ENCODE measurements at places on chromosomes 16 and 17.
A peak's percentile ranks its signal among the peaks of the same experiment; 100 is the strongest.

DNA sequence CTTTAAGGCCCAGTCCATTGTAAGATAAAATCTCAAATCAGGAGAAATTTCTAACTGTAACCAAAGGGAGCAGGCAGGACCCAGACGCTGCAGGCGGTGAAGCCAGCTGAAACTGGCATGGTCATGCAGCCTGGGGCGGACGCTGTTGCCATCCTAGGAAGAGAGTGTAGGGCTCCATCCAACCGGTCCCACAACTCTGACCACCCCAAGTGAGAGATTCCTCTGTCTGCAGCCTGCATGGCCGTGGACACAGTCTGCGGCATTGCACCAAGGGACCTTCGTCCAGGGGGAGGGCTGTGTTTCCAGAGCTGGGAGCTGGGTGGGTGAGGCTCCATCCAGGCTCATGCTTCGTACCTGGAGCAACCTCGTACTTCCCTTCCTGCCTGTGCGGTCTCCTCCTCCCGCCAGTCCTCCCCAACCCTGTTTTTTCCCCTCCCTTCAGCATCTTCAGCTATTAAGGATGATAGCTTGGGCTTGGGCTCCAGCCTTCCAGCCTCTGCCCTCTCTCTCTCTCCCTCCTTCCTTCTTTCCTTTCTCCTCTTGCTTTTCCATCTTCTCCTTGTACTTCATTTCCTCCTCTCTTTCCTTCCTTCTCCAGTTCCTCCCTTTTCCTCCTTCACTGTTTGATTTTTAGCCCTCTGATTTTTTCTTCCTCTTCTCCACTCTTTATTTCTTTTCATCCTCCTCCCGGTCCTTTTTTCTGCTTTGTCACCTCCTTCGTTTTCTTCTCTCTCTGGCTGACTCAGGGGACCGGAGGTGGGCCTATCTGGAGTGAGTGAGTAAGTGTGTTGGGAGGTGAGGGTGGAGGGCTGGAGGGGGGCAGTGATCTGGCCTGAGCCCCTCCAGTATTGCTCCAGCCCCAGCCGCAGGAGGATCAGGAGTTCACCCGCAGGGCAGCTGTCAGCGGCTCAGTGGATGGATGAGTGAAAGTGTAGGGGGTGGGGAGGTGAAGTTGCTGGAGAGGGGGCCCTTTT is 17.0 kb upstream of the LHX1 start:
- peak; percentile 48 for DNase-seq

- DNase-seq: no peak
Observed at GRCh38 chr16:88705076-88705684, 1.0 kb downstream of the RNF166 start.

DNA sequence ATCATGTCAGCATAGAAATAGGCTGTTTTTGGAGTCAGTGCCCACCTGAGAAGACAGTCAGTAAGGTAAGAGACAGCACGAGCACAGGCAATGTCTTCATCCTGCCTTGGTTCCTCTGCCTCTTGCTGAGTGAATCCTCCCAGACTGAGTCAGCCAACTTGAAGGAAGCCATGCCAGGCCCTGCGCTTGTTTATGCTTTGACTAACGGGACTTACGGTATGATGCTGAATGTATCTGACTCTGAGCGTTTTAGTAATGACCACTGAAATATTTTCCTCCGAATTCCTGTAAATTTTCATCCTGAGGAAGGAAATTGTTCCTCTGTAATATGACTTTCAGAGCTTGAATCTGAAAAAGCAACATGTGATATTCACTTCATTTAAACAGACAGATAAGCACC is 18.0 kb downstream of the C17orf67 start:
- DNase-seq: no peak

DNA sequence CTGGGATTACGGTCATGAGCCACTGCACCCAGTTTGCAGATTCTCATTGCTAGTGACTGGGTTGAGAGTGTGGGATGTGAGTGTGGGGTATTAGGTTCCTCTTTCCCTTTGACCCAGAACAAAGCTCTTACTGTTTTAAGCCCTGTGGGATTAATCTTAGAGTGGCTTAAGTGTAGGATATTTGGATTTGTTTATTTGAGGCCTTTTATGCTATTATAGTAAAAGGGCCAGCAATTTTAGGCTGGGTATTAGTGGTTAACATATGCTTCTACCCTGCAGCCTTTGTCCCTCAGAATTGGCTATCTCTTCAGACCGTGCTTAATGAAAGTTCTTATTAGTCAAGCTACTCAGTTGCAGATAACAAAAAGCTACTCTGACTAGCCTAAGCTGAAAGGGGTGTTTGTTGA is 3.2 kb downstream of the SGF29 start:
- DNase-seq: no peak

DNA sequence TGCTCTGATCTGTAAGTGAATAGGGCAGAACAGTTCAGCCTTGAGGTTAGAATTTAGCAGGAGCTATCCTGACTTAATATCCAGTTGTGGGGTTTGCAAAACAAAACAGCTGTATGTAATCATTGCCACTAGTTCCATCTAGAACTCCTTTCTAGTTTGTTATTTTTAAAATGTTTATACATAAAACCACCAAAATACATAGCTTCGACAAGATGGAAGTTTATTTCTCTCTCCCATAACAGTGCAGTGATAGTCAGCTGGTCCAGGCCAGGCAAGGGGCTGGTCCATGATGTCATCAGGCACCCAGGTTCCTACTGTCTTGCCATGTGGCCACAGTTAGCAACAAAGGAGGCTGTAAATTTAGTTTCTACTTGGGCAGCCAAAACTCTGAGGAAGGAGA is 10.5 kb upstream of the PLK1 start:
- DNase-seq: no peak

DNA sequence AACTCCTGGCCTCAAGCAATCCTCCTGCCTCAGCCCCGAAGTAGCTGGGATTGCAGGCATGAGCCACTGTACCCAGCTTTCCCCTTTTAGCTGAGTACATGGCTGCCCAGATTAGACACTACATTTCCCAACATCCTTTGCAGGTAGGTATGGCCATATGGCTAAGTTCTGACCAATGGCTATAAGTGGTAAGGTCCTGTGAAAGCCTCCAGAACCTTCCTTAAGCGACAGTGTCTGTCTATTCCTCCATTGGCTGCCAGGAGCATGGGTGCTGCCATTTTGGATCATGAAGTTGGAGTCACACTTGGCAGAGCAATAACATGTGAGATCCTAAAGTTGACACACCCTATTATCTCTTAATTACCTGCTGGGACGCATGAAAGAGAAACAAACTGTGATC is 24.4 kb upstream of the CRHR1 start:
- DNase-seq: no peak

DNA sequence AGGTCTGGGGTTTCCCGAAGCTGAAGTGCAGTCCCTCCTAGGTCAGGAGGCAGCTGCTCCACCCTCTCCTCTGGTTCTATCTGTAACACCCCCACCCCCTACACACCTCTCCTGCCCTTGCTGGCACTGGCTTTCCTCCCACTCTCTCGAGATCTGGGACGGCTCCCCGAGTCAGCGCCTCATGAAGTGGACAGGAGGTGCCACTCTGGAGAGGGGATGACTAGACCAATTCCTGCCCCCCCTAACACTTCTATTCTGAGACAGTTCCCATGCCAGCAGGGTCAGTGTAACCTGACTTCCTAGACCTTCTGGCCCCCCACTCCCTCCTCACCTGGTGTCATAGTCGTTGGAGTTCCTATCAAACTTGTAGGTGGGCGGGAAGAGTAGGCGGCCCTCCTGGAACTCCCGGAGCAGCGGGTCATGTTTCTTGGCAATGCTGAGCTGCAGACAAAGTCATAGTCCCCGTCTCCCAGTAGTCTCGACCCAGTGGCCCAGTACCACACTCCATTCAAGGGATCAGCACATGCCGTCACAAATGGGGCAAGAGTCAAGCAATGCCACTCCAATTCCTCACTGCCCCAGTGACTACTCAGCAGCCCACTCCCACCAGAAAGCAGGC is 9.7 kb downstream of the INPP5K start:
- DNase-seq: peak; percentile 32

GRCh38 chr16:3101018-3101840 is 2.1 kb upstream of the ZSCAN10 start:
- DNase-seq: no peak

- DNase-seq: no peak
Observed at GRCh38 chr17:67256075-67256732, 11.2 kb upstream of the HELZ start.

DNA sequence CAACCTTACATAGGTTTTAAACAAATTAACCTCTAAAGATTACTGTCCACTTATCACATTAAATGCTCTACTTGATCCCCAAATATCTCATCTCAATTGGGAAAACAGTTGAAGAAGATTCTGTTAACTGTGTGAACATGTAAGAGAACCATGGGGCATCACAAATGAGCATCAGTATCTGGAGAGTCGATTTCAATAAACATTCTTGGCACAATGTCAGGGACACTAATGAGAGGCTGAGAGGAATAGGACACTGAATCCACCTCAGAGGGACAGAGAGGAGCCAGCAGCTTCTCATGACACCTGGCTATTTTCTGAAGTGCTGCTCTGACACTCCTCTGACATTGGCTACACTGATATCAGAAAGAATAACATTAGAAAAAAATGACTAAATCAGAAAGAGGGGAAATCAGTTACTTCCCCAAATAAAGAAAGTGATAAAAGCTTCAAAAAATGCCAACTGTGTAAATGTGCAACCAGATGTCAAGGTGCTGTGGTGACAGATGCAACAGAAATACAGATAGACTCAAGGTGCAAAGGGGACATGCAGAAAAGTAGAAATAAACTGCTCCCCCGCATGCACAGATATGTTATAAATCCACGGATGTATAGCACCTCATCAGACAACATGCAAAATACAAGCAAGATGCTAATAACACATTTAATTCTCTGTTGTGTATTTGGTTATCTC is 67.4 kb downstream of the SNX11 start:
- no peak for DNase-seq

DNA sequence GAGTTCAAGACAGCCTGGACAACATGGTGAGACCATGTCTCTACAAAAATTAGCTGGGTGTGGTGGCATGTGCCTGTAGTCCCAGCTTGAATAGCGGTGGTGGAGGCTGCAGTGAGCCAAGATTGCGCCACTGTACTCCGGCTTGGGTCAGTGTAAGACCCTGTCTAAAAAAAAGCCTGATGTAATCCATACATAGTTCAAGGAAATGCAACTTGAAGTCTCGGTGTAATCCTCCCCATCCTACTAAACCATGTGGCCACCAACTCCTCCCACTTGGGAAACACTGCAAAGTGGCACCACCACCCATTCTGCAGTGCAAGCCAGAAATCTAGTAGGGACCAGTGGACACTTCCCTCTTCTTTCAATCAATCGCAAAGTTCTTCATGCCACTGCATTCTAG is 5.4 kb upstream of the KPNB1 start:
- no peak for DNase-seq

DNA sequence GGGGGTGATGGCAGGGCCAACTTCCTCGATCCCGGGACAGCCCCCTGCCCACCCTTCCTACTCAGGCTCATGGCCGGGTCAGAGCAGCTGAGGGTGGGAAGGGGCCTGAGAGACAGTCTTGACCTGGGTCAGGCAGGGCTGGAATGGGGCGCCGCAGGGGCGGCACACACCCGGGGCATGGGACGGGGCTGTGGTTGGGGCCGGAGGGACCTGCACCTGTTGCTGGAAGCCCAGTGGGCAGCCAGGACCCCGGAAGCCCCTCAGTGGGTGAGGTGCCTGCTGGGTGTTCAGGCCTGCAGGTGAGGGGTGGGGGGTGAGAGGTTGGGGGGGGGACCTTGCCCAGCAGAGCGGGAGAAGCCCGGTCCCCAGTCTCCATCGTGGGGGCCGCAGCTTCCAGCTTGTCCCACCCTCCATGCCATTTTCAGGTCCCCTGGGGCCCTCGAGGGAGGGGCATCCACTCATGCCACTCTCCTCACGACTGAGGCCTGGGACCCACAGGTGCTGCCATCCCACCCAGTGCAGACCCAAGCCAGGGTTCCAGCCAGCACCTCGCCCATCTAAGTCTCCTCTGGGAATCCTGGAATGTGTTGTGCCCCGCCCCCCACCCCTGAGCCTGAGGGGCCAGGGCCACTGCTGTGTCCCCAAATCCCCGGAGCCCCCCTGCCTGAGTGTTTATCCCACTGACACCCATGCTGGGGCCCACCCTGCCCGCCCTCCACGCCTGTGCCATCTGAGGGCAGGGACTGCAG is 43.4 kb upstream of the ACSF3 start:
- peak; percentile 55 for DNase-seq

DNA sequence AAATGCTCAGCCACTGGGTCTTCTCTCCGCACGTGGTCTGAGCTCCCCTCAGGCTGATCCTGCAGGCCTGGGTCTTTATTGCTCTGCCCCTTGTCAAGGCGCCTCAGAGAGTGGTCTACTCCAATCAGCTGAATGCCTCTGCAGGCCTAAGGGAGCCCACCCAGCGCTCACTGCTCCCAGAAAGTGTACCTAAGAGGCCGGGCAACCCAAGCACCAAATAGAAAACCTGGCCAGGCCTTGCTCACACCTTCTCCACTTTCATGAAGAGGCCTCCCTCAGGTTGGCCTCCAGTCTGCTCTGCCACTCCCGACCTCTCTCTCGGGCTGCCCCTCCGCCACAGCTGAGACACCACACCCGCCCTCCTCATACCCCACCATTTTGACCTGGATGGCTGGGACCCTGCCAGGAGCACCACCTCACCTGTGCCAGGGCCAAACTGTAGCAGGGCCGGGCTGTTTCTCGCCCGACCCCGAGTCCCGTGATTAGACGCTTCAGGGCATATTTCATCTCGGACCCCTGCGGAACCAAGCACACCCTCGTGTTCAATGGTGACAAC is 665 bp downstream of the MYBBP1A start:
- no peak for DNase-seq

- peak; percentile 58 for DNase-seq
Observed at GRCh38 chr17:78346605-78347250, 13.1 kb downstream of the SOCS3 start.

- no peak for DNase-seq
Observed at GRCh38 chr17:42188749-42189650, 3.7 kb upstream of the HCRT start.

- no peak for DNase-seq
Observed at GRCh38 chr16:54579106-54579728, 292.6 kb upstream of the IRX3 start.

GRCh38 chr17:27824176-27824715 is 23.9 kb upstream of the NOS2 start:
- DNase-seq: no peak

- DNase-seq: peak; percentile 37
Observed at GRCh38 chr17:79664930-79665737, 54.3 kb upstream of the RBFOX3 start.

DNA sequence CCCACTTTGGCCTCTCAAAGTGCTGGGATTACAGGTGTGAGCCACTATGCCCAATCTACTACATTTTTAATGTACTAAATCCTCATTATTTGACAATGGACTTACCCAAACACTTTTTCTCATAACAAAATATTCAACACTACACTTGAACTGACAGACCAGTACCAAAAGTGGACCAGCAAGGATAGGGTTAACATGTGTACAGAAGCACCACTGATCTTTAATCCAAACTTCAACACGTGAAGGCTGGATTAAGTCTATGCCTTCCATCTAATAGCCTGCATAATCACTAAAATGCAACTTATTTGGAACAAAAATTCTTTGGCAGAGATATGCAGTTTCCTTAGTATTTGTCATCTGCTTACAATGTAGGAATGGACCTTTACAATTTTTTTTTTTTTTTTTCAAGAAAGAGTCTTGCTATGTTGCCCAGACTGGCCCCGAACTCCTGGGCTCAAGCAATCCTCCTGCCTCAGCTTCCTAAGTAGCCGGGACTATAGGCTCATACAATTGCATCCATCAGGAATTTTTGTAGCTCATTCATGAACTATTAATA is 60.0 kb upstream of the BCAR1 start:
- no peak for DNase-seq

Measured in kidney (tissue), 22 donors.